NCI-H2081 treated with DMSO at 0.1 percent for 48 hours (cell line): ENCODE measurements at places on chromosomes 6 and 20.

DNA sequence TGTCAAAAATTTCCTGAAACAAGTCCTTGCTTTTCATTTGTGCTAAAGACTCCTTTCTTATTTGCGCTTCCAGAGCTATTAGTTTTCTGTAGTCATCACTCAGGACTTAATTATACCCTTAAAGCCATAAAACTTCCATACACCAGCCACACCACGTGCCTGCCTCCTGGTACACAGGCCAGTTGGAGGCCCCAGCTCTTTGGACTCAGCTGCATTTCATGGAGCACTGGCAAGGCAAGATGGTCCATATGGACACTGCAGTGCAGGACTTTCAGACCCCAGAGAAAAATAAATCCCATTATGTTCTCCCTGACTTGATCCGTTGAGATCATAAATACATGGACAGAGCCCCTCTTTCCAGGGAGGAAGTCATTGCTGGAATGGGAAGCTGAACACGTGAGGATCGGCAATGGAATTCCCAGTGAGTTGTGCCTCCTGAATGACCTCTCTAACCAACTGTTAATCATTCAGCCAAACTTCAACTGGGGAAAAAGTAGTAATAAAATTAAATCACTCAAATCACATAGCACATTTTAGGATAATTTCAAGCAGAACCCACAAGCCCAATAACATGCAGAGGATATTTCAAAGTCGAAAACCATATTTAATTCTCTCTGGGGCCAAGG, 173.1 kb downstream of the HACE1 start:
- peak; percentile 10 for DNase-seq

DNA sequence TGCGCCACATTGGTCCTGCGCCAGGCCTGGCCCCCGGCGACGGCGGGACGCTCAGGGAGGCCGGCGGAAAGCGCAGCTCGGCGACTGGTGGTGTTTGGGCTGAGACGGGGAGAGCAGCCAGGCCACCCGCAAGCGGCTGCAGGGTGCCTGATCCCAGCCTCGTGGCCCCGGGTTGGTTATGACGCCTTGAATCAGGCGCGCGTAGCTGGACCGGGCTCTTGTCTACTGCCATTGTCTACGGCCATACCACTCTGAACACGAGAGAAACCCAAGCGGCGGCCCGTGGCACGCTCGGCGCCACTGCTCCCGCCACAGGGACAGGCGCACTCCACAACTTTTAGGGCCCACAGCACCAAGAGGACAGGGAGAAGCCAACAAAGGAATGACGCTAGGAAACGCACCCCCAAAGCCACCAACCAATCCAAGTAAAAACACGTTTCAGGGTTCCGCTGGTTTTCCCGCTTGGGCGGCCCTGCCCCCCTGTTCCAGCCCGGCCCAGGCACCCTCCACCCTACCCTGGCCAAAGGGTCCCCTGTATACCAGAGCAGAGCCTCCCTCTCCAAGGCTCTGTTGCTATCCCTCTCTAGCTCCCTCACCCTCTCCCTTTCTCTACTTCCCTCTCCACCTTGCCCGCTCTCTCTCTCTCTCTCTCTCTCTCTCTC, 1849.3 kb upstream of the DEFB115 start:
- no peak for DNase-seq

DNA sequence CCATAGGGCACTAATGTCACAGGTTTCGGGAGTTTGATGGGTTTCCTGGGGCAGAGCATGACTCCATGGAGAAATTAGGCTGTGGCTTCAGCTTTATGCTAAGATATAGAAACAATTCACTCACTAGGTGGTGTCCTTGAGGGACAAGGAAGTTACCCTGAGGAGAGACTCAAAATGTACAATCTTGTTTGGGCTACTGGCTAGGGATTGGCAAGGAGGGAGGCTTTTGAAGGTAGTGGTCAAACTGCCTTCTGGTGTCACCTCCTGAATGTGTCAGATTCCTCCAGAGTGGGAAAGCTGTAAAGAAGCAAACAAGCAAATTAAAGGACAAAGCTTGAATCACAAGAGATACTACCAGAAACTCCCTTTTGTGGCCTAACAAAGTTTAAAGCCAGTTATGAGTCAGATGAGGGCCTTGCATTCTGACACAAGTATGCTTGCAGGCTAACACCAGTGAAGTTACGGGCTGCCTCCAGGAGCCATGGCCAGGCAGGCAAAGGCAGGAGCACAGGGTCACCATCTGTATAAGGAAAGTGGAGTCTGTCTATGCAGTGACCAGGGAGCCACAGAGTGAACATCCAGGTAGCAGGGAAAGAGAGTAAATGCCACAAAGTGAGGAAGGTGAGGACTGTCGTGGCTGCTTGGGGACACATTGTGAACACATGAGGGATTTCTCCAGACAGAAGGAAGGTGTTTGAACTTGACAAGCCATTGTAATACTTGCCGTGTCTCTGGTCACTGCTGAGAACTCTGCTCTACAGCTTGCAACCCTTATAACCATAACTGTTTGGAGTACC, 107.7 kb upstream of the DTNBP1 start:
- no peak for DNase-seq

GRCh38 chr6:6688951-6689350, 100.4 kb downstream of the LY86 start:
- no peak for DNase-seq

DNA sequence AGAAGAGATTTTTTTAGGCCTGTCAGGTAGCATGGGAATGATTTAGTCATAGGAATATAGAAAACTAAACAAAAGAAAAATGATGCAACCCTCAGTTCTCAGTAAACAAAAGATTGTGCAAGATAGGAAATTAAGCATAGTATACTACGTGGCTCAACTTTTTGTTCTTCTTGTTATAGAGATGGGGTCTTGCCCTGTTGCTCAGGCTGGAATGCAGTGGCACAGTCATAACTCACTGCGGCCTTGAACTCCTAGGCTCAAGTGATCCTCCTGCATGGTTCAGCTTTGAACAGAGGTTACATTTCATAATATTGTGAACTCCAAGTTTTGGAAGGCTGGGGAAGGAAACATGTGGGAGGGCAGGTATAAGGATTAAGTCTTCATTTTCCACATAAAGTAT, 28.5 kb downstream of the SLX4IP start:
- DNase-seq = no peak

DNA sequence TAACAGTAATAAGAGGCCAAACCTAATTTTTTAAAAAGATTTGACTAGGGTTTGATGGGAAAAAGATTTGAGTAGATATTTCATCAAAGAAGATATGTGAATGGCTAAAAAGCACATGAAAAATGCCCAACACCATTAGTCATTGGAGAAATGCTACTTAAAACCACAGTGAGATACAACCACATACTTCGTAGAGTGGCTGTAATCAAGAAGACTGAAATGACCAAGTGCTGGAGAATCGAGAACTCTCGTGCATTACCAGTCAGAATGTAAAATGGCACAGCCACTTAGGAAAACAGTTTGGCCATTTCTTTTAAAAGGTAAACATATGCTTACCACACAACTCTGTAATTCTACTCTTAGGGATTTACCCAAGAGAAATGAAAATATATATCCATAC, 175.5 kb downstream of the EYA2 start:
- DNase-seq = no peak

GRCh38 chr20:24732599-24732998, 216.5 kb upstream of the CST7 start:
- no peak for DNase-seq

DNA sequence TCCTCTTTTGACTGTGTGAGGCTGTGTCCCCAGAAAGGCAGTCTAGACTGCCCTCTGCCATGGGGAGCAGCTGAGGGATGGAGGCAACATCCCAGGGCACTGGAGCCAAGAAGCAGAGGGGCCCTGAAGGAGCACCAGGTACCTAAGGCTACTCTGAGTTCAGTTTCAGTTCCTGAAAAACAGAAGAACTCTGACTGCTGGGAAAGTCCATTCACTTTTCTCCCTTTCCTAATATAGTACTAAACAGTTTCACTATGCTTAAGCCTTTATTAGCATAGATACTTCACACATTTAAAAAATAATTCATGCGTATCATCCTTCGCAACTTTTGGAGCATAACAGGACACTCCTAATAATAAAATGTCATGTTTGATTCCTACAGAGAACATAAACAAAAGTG, 130.0 kb downstream of the FOXC1 start:
- DNase-seq = no peak

- DNase-seq = no peak
Observed at GRCh38 chr6:100461917-100462705, 2.6 kb downstream of the SIM1 start.

- no peak for DNase-seq
Observed at GRCh38 chr6:80637312-80637711, 530.8 kb downstream of the BCKDHB start.

GRCh38 chr20:35739294-35740163, 2.5 kb downstream of the RBM39 start:
- no peak for DNase-seq

DNA sequence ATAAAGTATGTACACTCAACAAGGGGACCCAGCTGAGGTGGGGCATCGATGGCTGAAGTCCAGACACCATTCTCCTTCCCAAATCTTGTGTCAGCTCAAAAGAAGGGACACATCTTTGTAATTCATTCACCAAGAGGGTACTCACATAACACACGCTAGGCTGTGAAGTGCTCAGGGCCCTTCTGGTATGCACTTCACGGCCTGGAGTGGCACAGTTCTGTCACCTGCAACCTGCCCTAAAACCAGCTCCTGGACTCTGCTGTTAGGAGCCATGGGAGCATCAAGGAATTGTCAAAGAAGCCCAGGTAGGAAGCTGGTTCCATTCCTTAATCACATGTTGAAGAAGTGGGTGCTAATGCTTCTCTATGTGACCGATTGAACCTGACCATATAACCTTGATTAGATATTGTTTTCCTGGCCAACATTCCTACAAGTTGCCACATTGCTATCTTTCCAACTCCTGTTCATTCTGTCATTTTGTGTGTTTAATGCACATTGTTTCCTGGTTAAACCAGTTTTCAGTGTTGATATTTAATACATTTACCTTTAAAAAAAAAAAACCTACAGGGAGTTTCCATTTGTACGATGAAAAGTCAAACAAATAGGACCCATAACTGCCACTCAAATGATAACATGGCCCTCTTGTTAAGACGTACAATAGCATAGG, 127.3 kb downstream of the TNFRSF21 start:
- no peak for DNase-seq

DNA sequence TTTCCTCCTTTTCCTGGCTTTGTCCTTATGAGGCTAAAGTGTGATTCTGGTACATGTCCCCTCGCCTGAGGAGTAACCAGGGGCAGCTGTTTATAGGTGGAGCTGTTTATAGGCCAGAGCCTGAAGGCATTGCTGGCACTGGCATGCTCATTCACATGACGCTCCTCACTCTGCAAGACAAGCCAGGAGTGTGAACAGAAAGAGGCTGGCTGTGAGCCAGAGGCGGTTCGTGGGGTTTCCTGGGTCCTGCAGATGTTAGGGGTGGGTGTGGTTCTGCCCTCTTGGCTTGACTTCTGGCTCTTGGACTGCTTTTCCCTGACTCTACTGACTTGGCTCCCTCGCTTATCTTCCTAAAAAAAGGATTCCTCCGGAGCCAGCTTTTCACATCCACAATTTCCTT, 12.8 kb upstream of the MDFI start:
- DNase-seq = no peak

DNA sequence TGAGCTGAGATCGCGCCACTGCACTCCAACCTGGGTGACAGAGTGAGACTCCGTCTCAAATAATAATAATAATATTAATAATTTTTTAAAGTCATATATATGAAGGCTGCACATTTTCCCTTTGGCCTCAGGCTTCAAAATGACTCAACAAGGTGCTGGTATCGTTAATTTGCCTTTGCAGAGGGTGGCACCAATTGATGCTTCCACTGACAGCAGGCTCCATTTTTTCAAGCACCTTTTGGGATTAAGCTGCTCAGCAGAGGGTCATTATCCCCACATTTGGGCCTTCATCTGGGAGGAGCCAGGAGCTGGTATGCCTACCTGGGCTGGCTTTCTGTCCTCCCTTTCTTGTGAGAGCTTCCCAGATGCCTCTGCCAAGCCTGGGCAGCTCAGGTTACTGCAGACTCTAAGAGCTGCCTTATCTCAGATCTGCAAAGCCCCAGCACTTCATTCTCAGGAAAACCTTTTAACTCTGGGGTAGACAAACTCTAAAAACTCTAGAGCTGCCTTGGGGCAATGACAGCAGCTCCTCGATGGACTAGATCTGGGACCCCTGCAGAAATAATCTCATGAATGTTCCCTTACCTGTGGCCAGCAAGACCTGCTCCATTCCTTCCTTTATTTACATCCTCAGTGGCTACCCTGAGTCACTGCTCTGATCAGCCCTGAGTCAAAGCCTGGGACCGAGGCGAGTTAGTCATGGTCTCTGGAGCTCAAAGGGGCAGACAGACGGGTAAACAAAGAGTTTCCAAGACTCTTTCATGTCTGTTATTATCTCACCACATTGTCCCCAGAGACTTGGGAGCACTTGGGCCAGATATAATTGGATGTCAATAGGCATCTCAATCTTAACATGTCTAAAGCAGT, 80.0 kb upstream of the EYA2 start:
- DNase-seq = no peak

GRCh38 chr6:46756469-46757213, 9.9 kb downstream of the ANKRD66 start:
- no peak for DNase-seq

DNA sequence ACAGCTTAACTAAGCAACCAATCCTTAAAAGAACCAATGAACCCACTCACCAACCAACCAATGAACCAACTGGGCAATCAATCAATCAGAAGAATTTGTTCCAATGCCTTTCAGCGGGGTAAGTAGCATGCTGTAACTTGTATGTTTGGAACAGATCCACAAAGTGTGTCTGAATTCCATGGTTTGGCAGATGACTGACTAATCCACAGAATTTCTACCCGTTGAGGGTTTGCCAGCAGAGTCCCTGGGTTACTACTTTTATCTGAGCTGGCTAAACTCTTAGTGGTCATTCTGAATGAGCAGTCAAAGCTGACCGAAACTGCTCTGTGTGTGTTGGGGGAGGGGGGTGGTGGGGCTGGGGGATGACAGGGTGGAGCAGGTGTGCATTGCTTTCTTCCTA, 125.0 kb upstream of the JAG1 start:
- no peak for DNase-seq

DNA sequence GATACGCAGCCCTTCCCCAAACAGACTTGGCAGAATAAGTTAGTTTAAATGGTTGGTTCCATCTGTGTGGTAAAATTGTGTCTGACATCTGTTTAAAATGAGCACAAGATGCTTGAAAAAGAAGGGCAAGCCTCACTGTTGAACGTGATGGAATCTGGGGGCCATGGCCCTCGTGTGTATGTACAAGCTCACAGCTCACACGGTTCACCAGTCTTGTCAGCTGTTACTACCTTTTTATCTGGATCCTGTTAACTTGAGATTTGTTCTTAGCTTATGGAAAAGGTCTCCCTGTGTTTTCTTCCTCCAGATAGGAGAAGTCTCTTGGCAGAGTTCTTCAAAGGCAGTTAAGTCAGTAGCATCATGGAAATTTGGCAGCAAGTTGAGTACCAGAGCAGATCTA, 270.6 kb downstream of the KHDC1L start:
- no peak for DNase-seq

DNA sequence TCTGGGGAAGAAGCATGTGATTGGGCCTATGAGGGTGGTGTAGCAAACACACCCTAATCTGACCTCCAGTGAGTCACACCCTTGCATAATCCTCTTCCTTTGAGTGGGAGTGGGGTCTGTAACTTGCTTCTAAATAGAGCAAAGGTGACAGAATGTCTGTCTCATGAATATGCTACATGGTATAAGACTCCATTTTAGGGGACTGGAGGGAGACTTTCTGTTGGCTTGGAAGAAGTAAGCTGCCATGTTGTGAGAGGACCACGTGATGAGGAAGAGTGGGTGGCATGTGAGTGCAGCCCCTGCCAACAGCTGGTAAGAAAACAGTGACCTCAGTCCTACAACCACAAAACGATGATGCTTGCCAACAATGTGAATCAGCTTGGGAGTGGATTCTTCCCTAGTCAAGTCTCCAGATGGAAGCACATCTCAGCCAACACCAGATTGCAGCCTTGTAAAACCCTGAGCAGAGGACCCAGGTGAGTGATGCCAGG, 3.7 kb downstream of the AK9 start:
- no peak for DNase-seq
